Subcutaneous preadipocyte (primary cell): ENCODE measurements at places on chromosomes 4 and X. TPM values are rescaled to one million over a fixed set of nuclear protein-coding genes. Genes with fewer than 3 reads are reported as not detected.

Gene AIMP1
- 19.5 and 20.3 TPM in 2 replicates for total RNA-seq

Gene TFDP3
- not detected in 2 replicates for total RNA-seq

Gene MAGEA10
- not detected in 2 replicates for total RNA-seq

Gene GC
- total RNA-seq = not detected in 2 replicates

Gene XAGE2
- total RNA-seq = not detected in 2 replicates

Gene NXF2B
- total RNA-seq = not detected in 2 replicates

Gene CXXC4
- total RNA-seq = not detected in 2 replicates

Gene MAOB
- total RNA-seq = under 0.01 TPM in 2 replicates

Gene TBC1D19
- 21.9 and 27.9 TPM in 2 replicates for total RNA-seq

Gene ETDA
- not detected in 2 replicates for total RNA-seq

Gene NAAA
- total RNA-seq = 45.2 and 54.7 TPM in 2 replicates

Gene LARP7
- total RNA-seq = 19.8 and 22.7 TPM in 2 replicates

Gene COX7B2
- total RNA-seq = not detected in 2 replicates

Gene CLTRN
- total RNA-seq = 0.20 and 0.37 TPM in 2 replicates

Gene CCDC158
- total RNA-seq = not detected in 2 replicates

Gene GLRB
- 1.5 and 4.1 TPM in 2 replicates for total RNA-seq

Gene GYG2
- 0.59 and 0.73 TPM in 2 replicates for total RNA-seq

Gene TIMM17B
- 29.3 and 30.5 TPM in 2 replicates for total RNA-seq

Gene ADH1A
- not detected in 2 replicates for total RNA-seq

Gene IL1RAPL2
- 0.20 TPM in 1 of 2 replicates, not detected in the other for total RNA-seq

Gene MAGEA2B
- not detected in 2 replicates for total RNA-seq

Gene ESX1
- total RNA-seq = not detected in 2 replicates

Gene G6PD
- total RNA-seq = 145 and 151 TPM in 2 replicates

Gene MXRA5
- total RNA-seq = under 0.01 and 0.73 TPM in 2 replicates

Gene RPA4
- 1.8 and 2.6 TPM in 2 replicates for total RNA-seq

Gene CWH43
- not detected in 2 replicates for total RNA-seq

Gene PPARGC1A
- total RNA-seq = 0.59 and 0.73 TPM in 2 replicates

Gene CLNK
- total RNA-seq = not detected in 2 replicates

Gene CFP
- 0.37 and 0.39 TPM in 2 replicates for total RNA-seq

Gene DCAF12L2
- total RNA-seq = under 0.01 and 0.39 TPM in 2 replicates

Gene NUDT11
- total RNA-seq = 10.3 and 12.1 TPM in 2 replicates

Gene AFF2
- total RNA-seq = under 0.01 and 0.37 TPM in 2 replicates

Gene PCDH19
- under 0.01 TPM in 1 of 2 replicates, not detected in the other for total RNA-seq

Gene WAS
- under 0.01 and 0.20 TPM in 2 replicates for total RNA-seq

Gene SLC6A14
- total RNA-seq = not detected in 2 replicates

Gene SLC49A3
- 6.8 and 15.1 TPM in 2 replicates for total RNA-seq

Gene CLDN2
- not detected in 2 replicates for total RNA-seq

Gene RHOXF1
- total RNA-seq = not detected in 2 replicates

Gene CNKSR2
- 0.37 and 0.98 TPM in 2 replicates for total RNA-seq

Gene STAP1
- total RNA-seq = not detected in 2 replicates

Gene HTR2C
- not detected in 2 replicates for total RNA-seq

Gene MAGED4B
- total RNA-seq = 5.1 and 22.0 TPM in 2 replicates

Gene UGT2B17
- not detected in 2 replicates for total RNA-seq

Gene NHSL2
- total RNA-seq = 0.78 and 1.8 TPM in 2 replicates

Gene SOD3
- total RNA-seq = 1.6 and 7.7 TPM in 2 replicates

Gene UCP1
- total RNA-seq = not detected in 2 replicates

Gene PORCN
- 14.3 and 16.8 TPM in 2 replicates for total RNA-seq

Gene OPN1MW2
- not detected in 2 replicates for total RNA-seq
